Uterus (tissue), 4 donors: ENCODE measurements at places on chromosomes 12 and 14. TPM values are rescaled to one million over a fixed set of nuclear protein-coding genes. Genes with fewer than 3 reads are reported as not detected.

The FOXG1 gene
- total RNA-seq: not detected

GRCh38 chr12:19801941-19802340 is 362.6 kb downstream of the AEBP2 start:
- H3K4me3 ChIP-seq: no peak overlapping the region
- no peak overlapping the region for H3K27ac ChIP-seq

- H3K36me3 ChIP-seq: no peaks in the 10 kb centered on the region
- no peak overlapping the region for H3K27ac ChIP-seq
- no peak overlapping the region for H3K4me3 ChIP-seq
- H3K4me1 ChIP-seq: no peaks in the 10 kb centered on the region
Observed at GRCh38 chr14:53330441-53330840, 177.3 kb upstream of the DDHD1 start.

GRCh38 chr14:30803185-30803584 is 71.2 kb upstream of the COCH start:
- DNase-seq: no peak
- no peaks in the 10 kb centered on the region for H3K4me1 ChIP-seq
- no peaks in the 10 kb centered on the region for H3K36me3 ChIP-seq
- no peak overlapping the region for H3K27ac ChIP-seq

GRCh38 chr14:31492759-31493498 is 5.1 kb upstream of the GPR33 start:
- H3K27ac ChIP-seq: no peak overlapping the region
- DNase-seq: no peak
- H3K4me3 ChIP-seq: no peak overlapping the region
- no peaks in the 10 kb centered on the region for H3K36me3 ChIP-seq
- H3K27me3 ChIP-seq: no peaks in the 10 kb centered on the region
- H3K4me1 ChIP-seq: no peaks in the 10 kb centered on the region

The COX8C gene
- total RNA-seq: not detected

GRCh38 chr12:108568338-108569154 is 6.2 kb downstream of the ISCU start:
- peak overlapping the region; percentile 5 for H3K27ac ChIP-seq
- H3K36me3 ChIP-seq: no peaks in the 10 kb centered on the region
- no peaks in the 10 kb centered on the region for H3K27me3 ChIP-seq
- peaks cover 3% of the 10 kb centered on the region for H3K4me1 ChIP-seq
- DNase-seq: no peak
